ENCODE measurements at places on chromosomes 3 and 15. TPM values are rescaled to one million over a fixed set of nuclear protein-coding genes. Genes with fewer than 3 reads are reported as not detected.

GRCh38 chr3:53255423-53255774, 423 bp downstream of the TKT start:
- H3K4me3 ChIP-seq: peak overlapping the region; percentile 86
- peaks cover 76% of the 10 kb centered on the region for H3K4me1 ChIP-seq
- H3K27ac ChIP-seq: peak overlapping the region; percentile 96
- no peaks in the 10 kb centered on the region for H3K36me3 ChIP-seq

GRCh38 chr3:115691964-115692363, 68.7 kb downstream of the GAP43 start:
- no peaks in the 10 kb centered on the region for H3K36me3 ChIP-seq
- H3K4me1 ChIP-seq: no peaks in the 10 kb centered on the region
- no peak overlapping the region for H3K4me3 ChIP-seq
- no peak for DNase-seq
- H3K27ac ChIP-seq: no peak overlapping the region

GRCh38 chr15:65069179-65069578, 1.4 kb upstream of the RASL12 start:
- peaks cover 21% of the 10 kb centered on the region for H3K27me3 ChIP-seq
- peak overlapping the region; percentile 89 for H3K27ac ChIP-seq
- H3K36me3 ChIP-seq: no peaks in the 10 kb centered on the region

GRCh38 chr15:66508293-66508883, 3.3 kb downstream of the ZWILCH start:
- H3K4me3 ChIP-seq: no peak overlapping the region
- peaks cover under 1% of the 10 kb centered on the region for H3K36me3 ChIP-seq

The TRIM71 gene
- not detected for total RNA-seq
